Skin of body (tissue), 3 donors: ENCODE measurements at places on chromosomes 3 and 15. TPM values are rescaled to one million over a fixed set of nuclear protein-coding genes. Genes with fewer than 3 reads are reported as not detected.

The CISH gene
- total RNA-seq: 10.0 TPM

The CD276 gene
- 46.9 TPM for total RNA-seq

The UMPS gene
- 25.7 TPM for total RNA-seq

The NEK4 gene
- total RNA-seq: 18.3 TPM

The IFT122 gene
- total RNA-seq: 51.4 TPM

The FETUB gene
- total RNA-seq: 0.49 TPM

The KBTBD8 gene
- total RNA-seq: 2.6 TPM
